NCI-H345 (cell line): ENCODE measurements at places on chromosomes 5 and 9.
A peak's percentile ranks its signal among the peaks of the same experiment; 100 is the strongest.

DNA sequence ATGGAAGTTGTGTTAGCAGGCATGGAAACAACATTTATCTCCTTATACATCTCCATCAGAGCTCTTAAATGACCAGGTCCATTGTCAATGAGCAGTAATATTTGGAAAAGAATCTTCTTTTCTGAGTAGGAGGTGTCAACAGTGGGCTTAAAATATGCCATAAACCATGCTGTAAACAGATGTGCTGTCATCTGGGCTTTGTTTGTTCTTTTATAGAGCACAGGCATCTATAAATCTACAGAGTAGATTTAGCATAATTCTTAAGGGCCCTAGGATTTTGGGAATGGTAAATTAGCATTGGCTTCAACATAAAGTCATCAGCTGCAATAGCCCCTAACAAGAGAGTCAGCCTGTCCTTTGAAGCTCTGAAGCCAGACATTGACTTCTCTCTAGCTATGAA is 7.7 kb upstream of the HRCT1 start:
- DNase-seq, result no peak

GRCh38 chr9:86079865-86080469 is 19.4 kb downstream of the GOLM1 start:
- DNase-seq, result no peak

GRCh38 chr5:31811210-31811609 is 172.3 kb downstream of the PDZD2 start:
- DNase-seq, result no peak

- peak; percentile 69 for DNase-seq
These were observed 20.3 kb downstream of the ANXA2R start for GRCh38 chr5:43019614-43020398.

GRCh38 chr5:106656821-106657220 is 1013.9 kb downstream of the EFNA5 start:
- DNase-seq, result no peak

DNA sequence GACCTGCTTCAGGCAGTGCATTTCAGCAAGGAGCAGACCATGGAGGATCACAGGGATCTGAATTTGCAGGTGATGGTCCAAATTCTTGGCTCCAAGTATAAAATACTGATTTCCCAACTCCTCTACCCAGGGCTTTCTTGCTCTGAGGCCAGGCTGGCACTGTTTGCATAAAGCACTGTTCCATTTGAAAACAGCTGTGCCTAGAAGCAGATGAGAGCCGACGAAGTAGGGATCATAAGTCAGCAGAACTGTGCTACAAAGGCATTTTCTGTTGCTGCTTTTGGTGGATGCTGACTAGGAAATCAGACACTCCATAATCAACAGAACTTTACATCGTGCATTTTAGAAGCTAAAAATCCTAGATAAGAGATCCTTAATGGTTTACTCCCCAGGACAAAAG is 126.4 kb downstream of the MAT2B start:
- DNase-seq, result no peak

DNA sequence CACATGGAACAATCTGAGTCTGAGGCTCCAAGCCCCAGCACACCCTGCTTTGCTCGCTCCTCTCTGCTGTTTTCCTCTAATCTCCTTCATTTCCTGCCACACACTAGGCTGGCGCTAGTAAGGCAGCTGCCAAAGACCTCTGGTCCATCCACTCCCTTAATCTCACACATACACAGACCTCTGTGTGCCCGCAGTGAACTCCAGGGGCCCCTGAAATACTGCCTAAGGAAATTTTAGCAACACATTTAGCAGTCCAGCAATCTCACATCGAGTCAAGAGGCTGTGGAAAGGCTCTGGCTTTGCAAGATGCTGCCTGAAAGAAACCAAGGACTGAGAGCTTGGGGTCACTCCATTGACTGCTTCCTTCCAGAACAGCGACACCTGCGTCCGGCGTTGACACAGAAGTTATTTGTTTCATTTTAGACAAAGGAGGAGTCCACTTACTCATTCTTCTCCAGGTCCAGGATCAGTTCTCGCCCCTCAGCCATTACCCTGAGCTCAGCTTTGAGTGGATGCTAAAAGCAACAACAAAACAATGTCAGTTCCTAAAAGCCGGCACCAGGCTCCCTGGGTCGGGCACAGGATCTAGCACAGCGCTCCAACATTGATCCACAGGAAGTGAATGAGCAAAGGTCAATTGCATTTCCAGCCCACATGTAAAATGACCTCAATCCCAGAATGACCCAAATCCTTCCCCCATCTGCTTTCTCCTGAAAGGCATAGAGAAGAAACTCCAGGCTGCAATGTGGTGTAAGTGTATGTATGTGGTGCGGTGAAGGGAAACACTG is 11.5 kb downstream of the ADAM19 start:
- no peak for DNase-seq

GRCh38 chr9:68522131-68522530 is 18.6 kb downstream of the TMEM252 start:
- DNase-seq, result no peak

GRCh38 chr5:17021602-17021932 is 85.5 kb upstream of the MYO10 start:
- DNase-seq, result no peak

DNA sequence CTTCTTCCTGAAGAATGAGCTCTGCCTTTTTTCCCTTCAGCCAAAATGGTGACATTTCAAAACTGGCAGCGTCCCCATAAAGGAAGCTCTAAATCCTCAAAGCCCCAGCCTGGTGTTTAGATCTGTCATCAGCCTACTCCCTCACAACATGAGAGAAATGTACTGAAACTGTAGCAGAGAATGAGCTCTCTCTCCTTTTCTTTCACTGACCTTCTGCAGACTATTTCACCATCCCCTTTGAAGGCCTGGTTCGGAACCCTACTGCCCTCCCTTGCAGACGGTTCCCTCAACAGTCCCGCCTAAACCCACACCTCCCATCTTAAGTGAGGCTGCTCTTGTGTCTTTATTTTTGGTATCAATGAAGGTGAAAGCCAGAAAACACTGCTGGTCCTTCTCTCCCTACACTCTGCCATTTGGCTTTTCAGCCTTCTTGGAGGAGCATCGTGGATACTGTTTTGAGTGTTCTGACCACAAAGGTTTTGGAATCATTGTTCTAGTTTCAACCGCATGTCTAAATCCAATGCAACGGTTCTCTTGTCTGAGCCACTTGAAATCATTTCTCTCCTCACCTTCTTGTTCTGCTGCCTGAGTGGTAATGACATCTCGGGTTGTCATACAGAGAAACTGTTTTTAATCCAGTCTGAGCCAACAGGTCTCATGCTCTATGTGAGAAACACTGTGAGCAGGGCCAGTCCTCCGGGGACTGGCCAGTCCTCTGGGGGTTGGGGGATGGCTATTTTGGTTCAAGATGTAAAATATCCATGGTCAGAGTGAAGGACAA is 39.0 kb downstream of the ITK start:
- no peak for DNase-seq

GRCh38 chr5:63025679-63026078 is 447.1 kb downstream of the LRRC70 start:
- no peak for DNase-seq

GRCh38 chr5:89343666-89344065 is 460.7 kb upstream of the MEF2C start:
- DNase-seq, result peak; percentile 50

DNA sequence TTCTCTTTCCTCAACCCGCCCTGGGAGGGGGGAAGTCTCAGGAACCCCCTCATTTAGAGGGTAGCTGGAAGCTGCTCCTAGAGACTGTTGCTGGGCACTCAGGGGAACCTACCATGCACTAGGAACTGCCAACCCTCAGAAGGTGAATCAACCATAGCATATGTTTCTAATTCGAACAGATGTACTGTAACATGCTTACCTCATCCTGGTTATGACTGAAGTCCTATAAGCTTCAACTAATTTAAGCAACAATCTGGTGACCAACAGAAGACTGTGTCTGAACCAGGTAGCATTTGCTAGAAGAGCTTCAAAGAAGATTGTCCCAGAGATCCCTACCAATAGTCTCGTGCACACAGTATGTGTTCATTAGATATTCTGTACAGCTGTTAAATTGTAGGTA is 5.7 kb upstream of the PRDM6 start:
- no peak for DNase-seq
